ENCODE measurements at places on chromosomes 16 and 17. TPM values are rescaled to one million over a fixed set of nuclear protein-coding genes. Genes with fewer than 3 reads are reported as not detected.

- DNase-seq, result no peak
Measured at GRCh38 chr17:45828582-45829133, 16.0 kb upstream of the SPPL2C start.

The SDR42E2 gene
- not detected for polyA plus RNA-seq

DNA sequence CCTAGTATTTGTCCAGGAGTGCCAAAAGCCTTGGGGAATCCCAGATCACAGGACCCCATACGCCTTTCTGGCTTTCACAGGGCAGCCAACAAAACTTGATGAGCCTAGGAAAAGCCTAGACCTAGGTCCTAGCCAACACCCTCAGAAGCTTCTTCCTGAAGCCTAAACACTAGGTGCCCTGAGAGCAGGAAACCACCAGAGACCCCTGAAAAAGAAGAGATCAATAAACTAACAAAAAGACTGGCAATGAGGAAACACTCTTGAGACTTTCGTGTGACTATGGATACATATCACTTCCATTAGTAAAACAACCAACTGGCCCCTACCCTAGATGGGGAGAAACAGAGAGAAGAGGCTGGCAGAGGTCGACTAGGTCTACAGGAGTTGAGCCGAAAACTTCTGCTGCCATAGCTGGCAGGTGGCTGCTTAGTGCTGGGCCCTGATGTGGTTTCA, 1.2 kb downstream of the ORMDL3 start:
- no peak for DNase-seq

The GPR139 gene
- polyA plus RNA-seq, result not detected

DNA sequence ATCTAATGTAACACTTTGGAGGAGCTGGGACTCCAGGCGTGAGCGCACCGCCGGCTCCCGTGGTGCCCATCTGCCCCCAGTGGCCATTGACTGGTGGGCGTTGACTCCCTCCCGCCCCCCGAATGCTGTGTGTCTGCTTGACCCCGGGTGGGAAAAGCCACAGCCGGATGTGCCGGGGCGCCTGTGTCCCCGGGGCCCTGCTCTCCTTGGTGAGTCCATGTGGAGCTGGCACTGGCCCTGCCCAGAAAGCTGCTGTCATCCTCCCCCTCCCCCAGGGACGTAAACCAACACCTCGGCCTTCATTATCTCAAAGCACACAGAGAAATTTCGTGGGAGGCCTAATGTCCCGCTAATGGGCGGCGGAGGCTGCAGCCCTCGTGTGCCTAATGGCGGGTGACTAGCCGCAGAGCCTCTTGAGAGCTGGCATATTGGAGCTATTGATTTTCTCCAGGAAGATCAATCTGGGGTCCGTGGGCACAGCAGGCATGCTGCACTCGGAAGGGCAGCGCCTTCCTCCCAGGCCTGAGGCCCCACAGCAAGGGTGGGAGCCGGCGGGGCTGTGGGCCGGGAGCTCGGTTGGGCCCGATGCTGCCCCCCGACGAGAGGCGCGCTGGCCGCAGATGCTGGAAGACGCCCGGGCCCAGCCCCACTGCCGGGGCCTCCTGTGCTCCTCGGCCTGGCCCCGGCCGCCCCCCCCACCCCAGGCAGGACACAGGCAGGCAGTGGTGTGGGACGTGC, 4.0 kb upstream of the PERCC1 start:
- DNase-seq, result no peak

DNA sequence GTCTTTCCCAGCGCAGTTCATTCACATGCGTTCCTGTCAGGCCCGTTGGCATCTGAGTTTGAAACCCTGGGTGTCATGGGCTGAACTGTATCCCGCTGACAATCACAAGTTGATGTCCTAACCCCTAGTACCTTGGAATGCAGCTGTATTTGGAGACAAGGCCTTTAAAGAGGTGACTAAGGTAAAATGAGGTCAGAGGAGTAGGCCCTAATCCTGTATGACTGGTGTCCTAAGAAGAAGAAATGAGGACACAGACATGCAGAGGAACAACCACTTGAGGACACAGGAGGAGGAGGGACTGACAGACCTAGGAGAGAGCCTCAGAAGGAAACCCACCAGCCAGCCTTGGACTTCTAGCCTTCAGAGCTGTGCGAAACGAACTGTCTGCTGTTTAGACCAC, 33.1 kb downstream of the TRPV2 start:
- no peak for DNase-seq

Measured in immature natural killer cell (primary cell).